Pancreas (tissue), 10 donors: ENCODE measurements at places on chromosomes 2 and 18. TPM values are rescaled to one million over a fixed set of nuclear protein-coding genes. Genes with fewer than 3 reads are reported as not detected.
A peak's percentile ranks its signal among the peaks of the same experiment; 100 is the strongest.

Gene SIGLEC15
- polyA plus RNA-seq = 0.73 TPM

- no peak for DNase-seq
These were observed 1517.5 kb upstream of the ZEB2 start for GRCh38 chr2:146037334-146037870.

DNA sequence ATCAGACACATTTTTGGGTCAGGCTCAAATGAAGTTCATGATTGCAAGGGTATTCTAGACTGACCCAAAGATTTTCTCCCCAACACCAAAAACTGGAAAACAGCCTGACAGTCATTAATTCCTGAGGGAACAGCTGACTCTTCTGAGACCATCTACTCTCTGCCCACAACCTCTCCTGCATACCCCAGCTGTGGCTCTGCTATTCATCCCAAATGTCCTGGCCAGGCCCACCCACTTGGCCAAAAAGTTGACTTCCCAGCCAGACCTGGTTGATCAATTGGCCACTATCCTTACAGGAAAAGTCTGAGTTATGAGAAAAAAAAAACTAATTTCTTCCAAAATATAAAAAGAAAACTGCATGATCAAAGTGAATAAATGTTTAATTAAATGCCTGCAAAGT lies 103.8 kb upstream of the ST3GAL5 start:
- DNase-seq = no peak

DNA sequence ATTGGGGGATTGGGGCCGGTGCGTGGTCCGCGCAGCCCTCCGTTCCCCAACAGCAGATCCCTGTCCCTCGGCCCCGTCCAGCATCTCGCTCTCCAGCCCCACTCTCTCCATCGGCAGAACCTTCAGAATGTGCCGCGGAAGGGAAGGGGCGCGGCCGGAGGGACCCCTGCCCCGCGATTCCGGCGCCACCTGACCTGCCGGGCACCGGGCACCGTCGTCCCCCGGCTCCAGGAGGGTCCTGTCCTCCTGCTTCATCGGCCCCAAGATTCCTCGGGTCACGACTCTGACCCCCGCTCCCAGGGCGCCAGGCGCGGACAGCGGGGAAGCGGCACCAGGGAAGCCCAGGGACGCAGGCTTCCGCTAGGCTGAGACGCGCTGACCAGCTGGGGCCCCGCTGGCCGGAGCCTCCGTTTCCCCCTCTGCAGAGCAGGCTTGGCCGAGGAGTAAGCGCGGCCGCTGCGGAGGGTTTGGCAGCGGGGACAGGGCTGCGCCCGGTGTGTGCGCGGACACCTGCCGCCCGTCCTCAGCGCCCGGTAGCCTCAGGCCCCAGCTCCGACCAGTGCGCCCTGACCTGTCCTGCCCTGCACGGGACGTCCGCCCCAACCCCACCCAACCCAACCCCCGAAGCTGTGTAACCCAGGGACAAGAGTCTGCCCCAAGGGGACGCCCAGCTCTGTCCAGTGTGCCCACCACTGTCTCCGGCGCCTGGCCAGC lies 16.8 kb upstream of the BOK start:
- peak; percentile 75 for DNase-seq

Gene TTR
- 1,639 TPM for polyA plus RNA-seq

DNA sequence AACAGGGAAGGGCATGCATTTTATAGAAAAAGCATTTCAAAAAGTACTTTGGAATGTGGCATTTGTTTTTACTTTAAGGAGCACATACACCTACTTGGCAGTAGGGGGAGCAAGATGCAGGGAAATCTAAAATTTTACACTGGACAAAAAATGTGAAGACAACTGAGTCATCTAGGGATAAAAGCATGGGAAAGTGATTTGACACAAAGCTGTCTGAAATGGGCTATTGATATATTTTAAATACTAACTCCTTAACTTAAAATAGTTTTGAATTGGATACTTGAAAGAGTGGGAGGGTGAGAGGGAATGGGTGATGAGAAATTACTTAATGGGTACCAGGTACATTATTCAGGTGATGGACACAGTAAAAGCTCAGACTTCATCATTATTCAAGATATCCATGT lies 15.8 kb downstream of the TMEM200C start:
- no peak for DNase-seq

- no peak for DNase-seq
These were observed 126.1 kb upstream of the SNTG2 start for GRCh38 chr2:824524-824923.

GRCh38 chr18:63736876-63737275 lies 34.1 kb downstream of the SERPINB11 start:
- no peak for DNase-seq

DNA sequence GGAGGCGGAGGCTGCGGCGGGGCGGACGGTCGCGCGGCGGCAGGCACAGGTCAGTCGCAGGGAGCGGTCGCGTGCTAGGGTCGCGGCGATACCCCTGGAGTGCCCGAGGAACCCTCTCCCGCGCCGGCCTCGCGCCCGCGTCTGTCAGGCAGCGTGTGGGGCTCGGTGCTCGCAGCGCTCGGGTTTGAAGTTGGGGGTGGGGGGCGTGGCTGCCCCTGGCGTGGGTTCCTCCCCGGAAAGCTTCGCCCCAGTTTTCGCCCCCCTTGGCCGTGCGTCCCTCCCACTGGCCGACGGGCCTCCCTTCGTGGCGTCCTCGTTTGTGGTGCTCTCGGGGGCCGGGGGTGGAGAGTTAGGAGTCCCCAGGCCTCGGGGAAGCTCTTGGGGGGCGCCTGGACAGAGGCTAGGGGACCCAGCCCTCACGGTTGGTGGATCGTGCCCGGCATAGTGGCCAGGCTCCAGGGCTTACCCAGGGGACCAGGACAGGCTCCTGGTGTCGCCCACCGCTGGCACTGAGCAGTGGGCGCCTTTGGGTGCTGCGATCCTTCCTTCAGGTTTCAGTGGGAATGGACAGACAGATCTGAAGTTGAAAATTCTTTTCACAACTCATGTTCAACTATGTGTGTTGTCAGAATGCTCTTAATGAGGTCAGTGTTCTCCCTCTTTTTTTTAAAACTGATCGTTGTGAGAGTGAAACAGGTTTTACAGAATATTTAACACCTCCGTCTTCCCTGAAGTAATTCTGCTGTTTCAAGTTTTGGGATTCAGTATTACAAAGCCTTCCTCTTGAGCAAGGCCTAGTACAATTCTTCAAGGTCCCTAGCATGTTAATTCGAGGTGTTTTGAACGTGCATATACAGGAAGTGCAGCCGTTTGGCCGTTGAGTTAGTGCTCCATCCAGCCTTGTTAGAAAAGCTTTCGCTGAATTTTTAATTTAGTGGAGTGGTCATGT lies 604 bp downstream of the RALBP1 start:
- DNase-seq = no peak

DNA sequence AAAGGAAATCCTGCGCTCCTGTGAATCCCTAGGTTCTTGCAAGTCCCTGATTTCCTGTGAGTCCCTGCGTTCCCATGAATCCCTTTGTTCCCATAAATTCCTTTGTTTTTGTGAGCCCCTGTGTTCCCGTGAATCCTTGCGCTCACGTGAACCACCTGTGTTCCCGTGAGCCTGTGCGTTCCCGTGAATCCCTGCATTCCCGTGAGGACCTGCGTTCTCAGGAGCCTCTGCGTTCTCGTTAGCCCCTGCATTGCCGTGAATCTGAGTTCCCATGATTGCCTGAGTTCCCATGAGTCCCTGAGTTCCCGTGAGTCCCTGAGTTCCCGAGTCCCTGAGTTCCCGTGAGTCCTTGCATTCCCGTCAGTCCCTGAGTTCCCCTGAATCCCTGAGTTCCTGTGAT lies 71.5 kb downstream of the SNTG2 start:
- no peak for DNase-seq

Gene RAD51AP2
- 0.08 TPM for polyA plus RNA-seq

GRCh38 chr18:76788571-76789317 lies 33.6 kb upstream of the ZNF236 start:
- peak; percentile 35 for DNase-seq

Gene KLHL41
- polyA plus RNA-seq = 0.87 TPM

GRCh38 chr2:195009202-195009601 lies 647.8 kb upstream of the SLC39A10 start:
- no peak for DNase-seq

DNA sequence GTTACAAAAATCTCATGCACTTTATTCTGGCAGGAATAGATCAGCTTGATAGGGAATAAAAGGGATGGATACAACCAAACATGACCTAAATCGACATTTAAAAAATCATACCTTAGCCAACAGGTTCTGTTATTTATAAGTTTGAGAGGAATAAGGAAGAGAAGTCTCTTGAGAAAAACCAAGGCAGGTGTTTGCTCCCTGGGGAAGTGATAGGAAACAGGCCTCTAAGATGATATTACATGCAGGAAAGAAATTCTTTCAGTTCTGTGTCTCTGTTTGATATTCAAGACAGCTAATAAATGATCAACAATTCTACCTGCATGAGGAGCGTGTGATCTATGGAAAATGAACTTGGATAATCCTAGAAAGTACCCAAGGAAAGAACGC lies 184.8 kb upstream of the ZEB2 start:
- no peak for DNase-seq

GRCh38 chr2:119073213-119073612 lies 85.3 kb downstream of the C1QL2 start:
- no peak for DNase-seq

DNA sequence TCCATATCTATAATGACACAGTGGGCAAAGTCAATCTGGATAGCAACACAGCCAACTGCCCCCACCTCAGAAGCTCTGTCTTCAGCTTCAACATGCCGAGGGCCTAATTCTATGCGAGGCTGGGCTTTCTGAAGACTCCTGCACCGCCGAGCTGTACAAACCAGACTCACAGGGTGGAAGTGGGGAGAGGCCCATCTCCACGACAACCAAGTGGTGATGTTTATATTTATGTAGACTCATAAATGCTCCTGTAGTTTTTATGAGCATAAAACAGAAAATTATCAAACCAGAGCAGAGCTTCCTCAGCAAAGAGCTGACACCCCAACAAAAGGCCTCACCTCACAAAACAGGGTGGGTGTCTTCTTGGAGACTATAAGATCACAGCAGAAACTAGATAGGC lies 77.0 kb upstream of the LGALSL start:
- no peak for DNase-seq

Gene DHRS9
- polyA plus RNA-seq = 0.12 TPM

Gene C2orf66
- polyA plus RNA-seq = not detected

DNA sequence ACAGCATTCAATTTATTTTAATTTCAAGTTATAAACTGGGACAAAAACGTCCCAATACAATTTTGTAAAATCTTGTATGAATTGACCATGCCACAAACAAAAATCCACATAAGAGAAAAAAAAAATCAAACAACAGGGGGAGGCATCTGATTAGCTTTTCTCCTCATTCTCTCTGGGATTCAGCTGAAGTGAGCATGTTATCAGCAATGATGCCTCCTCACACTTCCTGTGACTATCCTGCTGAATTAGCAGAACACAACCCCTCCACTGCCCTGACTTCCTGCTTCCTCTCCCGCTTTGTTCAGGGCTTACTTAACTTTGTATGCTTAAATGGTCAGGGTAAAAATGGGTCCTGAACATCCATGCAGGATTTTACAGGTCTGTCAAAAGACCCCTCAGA lies 132.2 kb upstream of the ITGB6 start:
- DNase-seq = no peak

GRCh38 chr2:101737478-101738255 lies 40.2 kb downstream of the MAP4K4 start:
- DNase-seq = no peak

- DNase-seq = no peak
These were observed 366.5 kb upstream of the CRIM1 start for GRCh38 chr2:35989040-35989439.

Gene UGT1A9
- polyA plus RNA-seq = not detected

Gene EFHD1
- polyA plus RNA-seq = 4.8 TPM

DNA sequence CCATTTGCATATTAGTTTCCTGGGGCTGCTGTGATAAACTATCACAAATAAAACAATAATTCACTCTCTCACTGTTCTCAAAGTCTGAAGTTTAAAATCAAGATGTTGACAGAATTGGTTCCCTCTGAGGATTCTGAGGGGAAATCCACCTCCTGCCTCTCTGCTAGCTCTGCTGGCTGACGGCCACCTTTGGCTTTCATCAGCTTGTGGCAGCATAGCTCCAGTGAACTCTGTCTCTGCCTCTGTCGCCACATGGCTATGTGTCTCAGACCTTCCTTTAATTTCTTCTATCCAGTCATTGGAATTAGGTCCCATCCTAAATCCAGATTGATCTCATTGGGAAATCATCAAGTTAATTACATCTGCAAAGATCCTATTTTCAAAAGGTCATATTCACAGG lies 38.9 kb upstream of the TRIM43 start:
- DNase-seq = no peak

Gene CAD
- polyA plus RNA-seq = 24.6 TPM

- DNase-seq = no peak
These were observed 101.8 kb upstream of the MAP2 start for GRCh38 chr2:209322041-209322440.

DNA sequence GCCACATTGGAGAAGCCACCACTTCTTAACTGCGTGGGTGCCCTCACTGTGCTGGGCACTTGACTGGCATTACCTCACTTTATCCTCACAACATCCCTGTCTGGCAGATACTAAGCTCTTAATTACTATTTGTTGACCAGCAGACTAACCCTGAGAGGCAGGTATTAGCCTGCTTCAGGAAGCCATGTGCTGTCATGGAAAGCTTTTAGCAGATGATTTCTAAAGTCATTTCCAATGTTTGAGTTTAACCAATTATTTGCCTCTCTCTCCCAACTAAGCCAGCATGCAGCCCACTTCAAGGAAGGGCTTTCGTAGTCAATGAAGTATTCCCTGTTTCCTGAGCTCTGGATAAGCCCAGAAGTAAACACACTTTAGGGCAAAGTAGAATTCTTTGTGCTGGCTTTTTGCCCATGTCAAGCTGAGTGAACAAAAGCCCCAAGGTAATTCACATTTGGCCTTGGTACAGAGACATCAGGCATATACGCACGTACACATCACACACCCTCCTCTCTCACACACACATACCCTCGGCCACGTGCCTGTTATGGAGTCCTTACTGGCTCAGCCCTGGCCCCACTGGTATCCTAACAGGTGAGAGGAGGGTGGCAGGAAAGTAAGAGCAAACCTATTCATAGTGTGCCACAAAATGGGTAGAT lies 108.6 kb downstream of the C1D start:
- DNase-seq = no peak

DNA sequence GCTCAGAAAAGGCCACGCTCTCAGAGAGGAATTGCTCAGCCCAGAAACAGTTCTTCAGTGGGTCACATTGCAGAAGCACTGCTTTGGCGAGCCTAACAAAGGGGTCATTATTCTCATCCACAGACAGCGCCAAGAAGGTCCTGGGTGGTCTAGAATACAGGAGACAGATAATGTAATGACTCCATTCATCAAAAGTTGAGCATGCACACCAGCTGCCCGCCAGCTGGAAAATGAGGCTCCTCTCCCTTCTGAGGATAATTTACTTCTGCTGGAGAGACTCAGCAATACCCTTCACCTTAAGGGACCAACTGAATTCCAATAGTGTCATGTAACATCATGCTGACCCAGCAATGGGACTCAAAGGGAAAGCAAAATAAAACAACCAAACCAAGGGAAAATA lies 79.9 kb downstream of the TRIB2 start:
- DNase-seq = no peak

Gene SMCHD1
- polyA plus RNA-seq = 6.6 TPM

Gene DNAJC27
- 3.6 TPM for polyA plus RNA-seq
